ENCODE measurements at places on chromosomes 6 and 20.

GRCh38 chr6:149364557-149364956, 35.5 kb upstream of the SUMO4 start:
- no peak for DNase-seq

- no peak for DNase-seq
Observed at GRCh38 chr20:49052334-49052733, 6.2 kb downstream of the CSE1L start.

DNA sequence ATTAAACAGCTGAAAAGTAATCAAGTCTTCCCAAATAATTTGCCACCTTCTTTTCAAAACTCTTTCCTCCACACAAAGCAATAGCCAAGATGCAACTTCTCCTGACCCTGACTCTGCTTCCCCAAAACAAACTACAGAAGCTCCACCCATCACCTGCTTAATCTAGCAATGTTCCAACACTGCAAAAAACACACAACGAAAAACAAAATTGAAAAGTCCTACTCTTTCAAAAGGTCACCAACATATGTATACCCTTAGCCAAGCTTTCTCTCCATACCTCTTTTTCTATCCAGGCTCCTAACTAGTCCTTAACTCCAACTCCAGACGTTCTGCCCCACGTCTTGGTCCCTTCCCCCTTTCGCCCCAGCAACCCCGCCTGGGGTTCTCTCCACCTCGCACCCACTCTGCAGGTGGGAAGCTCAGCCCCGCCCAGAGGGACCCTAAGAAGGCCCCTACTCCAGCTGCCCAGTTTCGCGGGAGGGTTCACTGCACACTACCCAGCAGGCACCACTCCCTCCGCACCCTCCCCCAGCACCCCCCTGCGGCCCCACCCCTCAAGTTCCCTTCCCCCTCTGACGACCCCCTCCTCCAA, 717 bp downstream of the CSNK2A1 start:
- DNase-seq, result no peak

GRCh38 chr20:59923514-59923913, 9.9 kb downstream of the SYCP2 start:
- no peak for DNase-seq

DNA sequence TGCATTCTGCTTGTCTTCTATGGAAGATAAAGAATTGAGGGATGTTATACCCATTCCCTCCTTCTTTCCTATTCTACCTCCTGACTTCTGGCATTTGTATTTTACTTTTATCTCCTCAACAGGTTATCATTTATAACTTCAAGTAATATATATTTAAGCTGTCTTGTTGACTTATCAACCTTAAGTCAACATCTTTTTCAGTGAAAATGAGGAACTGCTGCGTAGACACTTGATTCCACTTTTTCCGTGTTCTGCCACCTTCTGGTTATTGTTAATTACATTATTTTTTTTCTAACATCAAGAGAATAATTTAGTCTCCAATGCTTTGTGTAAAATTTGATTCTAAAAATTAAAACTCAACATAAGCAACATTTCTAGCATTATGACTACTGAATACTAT, 107.5 kb downstream of the PRKN start:
- DNase-seq, result no peak

DNA sequence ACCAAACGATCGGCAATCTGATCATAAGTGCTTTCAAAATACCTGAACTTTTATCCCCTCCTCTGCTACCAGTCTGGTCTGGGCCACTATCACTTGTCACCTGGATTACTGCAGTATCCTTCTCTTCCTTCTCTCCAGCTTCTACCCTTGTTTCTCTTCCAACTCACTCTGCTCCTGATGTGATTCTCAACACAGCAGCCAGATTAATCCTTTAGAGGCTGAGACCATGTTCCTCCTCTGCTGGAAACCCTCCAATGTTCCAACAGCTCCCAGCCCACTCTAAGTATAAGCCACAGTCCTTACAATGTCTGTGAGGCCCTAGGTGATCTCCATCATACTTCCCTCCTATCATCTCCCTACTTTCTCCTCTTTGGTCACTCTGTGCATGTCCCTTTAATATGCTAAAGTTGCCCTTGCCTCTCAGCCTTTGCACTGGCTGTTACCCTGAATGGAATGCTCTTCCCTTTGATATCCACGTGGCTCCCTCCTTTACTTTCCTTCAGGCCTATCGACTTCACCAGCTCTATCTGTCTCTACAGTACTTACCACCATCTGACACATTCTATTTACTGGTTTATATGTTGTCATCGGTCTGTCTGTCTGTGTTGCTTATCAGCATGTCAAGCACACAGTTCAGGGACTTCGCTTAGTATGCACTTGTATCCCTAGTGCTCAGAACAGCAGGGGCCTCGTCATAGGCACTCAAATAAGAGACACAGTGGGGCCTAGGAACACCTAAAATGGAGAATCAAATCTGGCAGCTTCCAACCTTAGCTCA, 35.0 kb upstream of the RNF24 start:
- DNase-seq, result no peak

DNA sequence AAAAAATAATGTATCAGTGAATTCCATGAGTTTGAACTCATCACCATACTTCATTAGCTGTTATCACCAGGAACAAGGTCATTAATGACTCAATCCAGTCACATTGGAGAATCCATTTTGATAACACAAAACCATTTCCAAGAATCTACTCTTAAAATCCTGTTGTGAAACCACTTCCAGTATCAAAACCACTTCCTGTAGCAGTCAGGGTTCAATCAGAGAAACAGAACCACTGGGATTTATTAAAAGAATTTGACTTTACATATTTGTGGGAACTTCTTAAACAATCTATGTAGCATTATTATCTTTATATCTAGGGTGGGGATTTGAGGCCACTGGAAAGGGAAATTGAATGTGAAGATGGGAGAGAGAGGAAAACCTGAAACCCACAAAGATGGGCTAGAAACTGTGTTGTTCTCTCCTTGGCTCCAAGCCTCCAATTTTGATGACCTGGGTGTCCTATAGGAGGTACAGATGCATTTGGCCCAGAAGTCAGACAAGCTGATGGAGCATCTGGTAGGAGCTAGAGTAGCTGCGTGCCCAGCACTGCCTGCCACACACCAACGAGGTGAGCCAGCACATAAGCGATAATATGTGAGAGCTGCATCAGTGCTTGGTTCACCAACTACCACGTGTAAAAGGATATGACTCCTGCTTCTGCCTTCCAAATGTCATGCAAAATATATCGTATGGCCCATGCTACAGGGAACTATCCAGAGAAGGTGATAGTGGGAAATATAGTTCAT, 117.0 kb downstream of the TMEM200A start:
- DNase-seq, result no peak

GRCh38 chr6:56382416-56382940, 135.1 kb upstream of the COL21A1 start:
- DNase-seq, result no peak

GRCh38 chr20:20668639-20669038, 43.8 kb downstream of the RALGAPA2 start:
- DNase-seq, result no peak

DNA sequence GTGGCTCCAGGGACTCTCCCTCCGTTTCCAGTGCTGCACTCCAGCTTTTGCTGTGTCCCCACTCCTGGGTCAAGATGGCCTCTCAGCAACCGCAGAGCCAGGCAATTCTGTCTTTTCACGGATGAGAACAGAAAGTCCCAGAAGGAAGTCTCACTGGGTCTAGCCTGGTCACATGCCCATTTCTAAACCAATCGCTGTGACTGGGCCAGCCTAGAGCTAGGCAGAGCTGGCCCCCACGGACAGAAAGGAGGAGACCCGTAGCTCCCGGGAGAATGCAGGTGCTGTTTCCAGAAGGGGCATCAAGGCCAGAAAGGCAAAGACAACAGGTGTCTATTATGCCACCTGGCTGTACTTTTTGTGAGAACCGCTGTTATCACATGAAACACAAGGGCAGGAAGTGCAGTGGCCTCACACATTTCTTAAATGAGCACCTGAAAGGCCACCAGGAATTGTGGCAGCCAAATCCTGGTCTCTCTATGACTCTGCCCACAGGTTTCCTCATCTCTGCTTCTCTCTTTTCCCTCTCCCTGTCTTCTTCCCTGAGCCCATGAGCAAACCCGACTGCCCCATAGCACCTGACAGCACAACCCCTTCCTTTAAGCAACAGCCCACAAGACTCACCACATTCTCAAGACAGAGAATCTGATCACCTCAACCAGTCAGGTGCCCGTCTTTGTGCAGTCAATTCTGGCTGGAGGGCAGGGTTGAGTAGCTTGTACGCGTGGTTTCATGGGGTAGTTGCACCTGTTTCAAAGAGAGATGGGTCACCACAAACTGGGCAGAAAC, 37.1 kb upstream of the B4GALT5 start:
- DNase-seq, result no peak

DNA sequence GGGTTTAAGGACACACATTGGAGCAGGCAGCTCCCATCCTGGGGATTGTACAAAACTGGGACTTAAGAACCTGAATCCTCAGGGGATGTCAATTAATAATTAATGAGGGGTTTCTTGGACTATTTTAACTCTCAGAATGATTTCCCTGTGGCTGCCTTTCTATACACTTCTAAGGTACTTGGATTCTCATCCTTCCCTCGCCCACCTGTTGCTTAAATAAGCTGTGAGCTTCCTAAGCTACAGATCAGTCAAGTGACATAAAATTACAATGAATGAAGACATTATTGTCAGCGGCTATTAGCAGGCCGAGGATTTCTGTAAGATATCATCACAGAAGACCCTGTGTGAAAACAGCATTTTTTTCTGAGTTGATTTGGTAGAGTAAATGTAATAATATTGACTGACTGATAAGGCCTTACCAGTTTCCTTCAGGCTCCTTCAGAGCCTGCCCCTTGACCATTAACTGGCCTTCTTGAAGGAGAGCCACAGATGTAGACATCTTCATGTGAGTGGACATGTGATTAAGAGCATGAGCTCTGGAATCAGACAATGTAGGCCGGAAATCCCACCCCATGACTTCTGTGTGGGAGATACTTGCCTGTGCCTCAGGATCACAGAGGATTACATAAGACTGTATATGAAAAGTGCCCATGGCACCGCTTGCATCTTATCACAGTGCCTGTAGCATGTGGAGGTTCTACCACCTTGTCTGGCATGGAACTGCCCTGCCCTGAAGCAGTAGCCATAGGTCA, 101.7 kb downstream of the TULP4 start:
- DNase-seq, result no peak

DNA sequence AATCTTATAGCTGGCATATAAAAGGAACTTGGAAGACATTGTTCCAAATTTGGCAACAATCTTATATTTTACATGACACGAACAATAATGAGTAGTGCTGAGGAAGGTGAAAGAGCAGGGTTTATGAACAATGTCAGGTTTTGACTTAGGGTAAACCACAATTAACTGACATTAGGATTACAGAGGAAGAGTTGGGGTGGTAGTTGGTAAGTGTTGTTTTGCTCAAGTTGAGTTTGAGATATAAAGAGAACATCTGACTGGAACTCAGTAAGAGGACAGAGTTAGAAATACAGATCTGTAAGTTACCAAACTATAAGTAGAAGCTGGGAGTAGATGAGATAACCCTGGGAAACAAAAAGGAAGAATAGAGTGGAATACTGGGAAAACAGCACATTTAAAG, 15.1 kb downstream of the RTN4IP1 start:
- no peak for DNase-seq

GRCh38 chr20:53055367-53056067, 83.4 kb downstream of the TSHZ2 start:
- no peak for DNase-seq

DNA sequence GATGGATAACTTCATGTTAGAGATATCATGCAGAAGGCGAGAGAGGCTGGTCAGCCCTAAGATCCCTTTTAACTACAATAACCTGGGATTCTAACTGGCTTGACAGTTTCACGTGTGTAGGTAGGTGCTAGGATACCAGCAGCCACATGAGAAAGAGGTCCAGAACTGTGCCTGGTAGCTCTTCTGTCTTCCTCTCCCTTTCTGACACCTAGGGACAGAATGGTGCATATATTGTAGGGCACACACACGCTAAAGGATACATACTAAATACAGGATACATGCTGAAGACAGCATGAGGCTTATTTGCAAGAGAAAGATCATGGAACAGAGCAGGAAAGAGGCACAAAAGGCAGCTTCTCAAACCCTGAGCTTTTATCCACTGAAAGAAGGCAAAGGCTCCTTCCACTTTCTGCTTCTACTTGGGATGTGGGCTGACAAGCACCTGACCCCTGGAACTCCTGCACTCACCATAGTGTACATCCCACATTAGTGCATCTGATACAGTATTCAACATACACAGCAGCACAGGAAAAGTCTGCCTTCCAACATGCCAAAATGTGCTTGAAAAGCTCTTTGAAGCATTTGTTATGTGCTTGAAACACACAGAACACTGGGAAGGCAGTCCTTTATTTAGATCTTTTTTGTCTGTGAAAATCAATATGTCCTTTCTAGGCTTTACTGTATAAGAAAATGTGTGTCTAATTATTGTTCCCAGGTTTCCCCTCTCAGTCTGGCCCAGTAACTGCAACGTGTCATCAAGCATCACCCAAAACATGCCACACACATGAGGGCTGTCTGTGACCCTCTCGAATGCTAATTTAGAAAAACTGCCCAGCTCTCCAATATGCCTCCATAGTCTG, 3.2 kb downstream of the SLC22A23 start:
- DNase-seq, result no peak

DNA sequence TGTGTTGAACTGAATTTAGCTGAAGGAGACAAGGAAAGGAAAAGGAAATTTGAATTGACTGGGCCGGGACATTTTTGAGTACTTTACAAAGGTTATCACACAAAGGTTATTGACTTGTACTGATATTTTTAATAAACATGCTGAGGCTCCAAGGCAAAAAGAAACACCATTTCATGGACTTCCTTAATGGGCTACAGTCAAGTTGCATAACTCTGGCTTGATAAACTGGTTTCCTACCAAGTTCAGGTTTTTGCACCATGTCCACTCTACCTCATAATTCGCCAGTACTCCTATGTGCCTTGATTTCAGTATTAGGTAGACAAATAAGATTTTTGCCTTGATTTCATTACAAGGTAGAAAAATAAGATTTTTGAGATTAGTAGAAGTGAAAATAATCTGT, 65.8 kb upstream of the FUT9 start:
- DNase-seq, result no peak

- DNase-seq, result no peak
Observed at GRCh38 chr20:41054070-41054846, 25.6 kb downstream of the TOP1 start.

DNA sequence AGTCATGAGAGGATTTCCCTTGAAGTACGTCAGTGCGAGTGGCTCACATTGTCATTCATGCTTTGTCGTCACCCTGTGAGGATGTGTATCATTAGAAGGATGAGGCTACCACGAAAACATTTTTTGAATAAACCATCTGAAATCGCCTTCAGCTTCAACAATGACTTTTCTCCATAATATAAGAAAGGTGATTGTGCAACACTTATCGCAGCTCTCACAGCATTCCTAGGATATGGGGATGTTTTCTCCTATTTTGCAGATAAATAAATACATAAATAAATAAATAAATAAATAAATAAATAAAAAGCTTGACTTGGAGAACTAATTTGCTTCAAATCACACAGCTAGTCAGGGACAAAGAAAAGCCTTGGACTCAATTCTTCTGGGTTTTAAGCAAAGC, 326.5 kb downstream of the FOXA2 start:
- DNase-seq, result no peak

DNA sequence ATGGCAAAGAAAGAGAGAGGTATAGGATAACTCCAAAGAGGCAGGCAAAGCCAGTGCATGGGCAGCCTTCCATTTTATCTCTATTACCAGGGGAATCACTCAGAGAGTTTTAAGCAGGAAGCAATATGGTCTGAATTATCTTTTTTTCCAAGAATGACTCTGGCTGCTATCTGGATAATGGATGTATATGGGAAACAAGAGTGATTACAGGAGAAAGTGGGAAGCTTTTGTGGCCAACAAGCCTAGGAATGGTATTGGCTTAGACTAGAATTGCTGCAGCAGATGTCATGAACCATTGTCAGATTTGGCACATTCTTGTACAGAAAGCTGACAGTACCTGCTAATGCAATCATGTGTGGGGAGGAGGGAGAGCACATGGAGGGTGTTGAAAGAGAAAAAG, 73.0 kb upstream of the BTBD3 start:
- DNase-seq, result peak; percentile 37

Data from hindlimb muscle (tissue), 1 donor.